ENCODE measurements at places on chromosomes 5 and 9.

- DNase-seq: peak; percentile 32
These were observed 7.0 kb downstream of the IGFBPL1 start for GRCh38 chr9:38417003-38417945.

DNA sequence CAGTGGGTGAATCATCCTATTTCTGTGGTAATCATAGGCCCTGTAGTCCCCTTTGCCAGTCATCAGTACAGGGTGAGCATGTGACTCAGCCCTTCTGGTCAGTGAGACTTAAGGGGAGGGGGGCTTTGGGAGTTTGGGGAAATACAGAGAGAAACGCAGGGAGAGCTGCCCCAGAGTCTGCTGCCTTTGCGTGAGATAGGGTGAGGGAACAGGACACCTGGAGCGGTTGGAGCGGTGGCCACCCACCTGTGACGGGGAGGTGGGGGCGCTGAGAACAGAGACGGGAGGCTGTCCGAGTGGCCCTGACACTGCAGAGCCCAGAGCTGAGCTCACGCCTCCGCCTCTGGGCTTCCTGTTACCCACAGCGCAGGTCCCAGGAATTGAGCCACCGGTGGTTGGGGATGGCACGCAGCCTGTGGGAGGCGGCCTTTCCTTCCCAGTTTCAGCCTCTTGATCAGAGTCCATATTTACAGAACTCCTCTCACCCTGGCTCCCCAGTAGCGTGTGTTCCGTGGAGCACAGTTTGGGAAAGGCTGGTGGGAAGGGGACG, 92.0 kb upstream of the ERCC6L2 start:
- DNase-seq: no peak

- DNase-seq: no peak
These were observed 4.2 kb downstream of the MARCHF3 start for GRCh38 chr5:127026166-127026565.

DNA sequence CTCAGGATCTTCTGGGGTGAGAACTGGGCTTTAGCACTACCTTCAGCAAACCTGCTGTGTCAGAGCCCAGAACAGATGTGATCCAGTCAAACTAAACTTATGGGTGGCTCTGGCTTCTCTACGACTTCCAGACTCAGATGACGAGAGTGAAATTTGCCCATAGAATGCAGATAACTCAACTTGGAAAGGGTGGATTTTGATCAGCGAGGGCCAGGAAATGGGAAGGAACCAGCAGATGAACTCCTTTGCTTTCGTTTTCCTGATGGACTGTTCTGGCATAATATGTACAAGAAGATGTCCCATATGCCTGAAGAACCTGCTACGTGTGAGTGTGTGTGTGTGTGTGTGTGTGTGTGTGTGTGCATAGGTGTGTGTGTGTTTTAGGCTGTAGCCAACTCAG, 132.0 kb upstream of the MOCS2 start:
- no peak for DNase-seq

- DNase-seq: no peak
These were observed 375.0 kb downstream of the TMEM232 start for GRCh38 chr5:110351430-110351829.

- no peak for DNase-seq
These were observed 10.4 kb downstream of the SPARC start for GRCh38 chr5:151676314-151676712.

DNA sequence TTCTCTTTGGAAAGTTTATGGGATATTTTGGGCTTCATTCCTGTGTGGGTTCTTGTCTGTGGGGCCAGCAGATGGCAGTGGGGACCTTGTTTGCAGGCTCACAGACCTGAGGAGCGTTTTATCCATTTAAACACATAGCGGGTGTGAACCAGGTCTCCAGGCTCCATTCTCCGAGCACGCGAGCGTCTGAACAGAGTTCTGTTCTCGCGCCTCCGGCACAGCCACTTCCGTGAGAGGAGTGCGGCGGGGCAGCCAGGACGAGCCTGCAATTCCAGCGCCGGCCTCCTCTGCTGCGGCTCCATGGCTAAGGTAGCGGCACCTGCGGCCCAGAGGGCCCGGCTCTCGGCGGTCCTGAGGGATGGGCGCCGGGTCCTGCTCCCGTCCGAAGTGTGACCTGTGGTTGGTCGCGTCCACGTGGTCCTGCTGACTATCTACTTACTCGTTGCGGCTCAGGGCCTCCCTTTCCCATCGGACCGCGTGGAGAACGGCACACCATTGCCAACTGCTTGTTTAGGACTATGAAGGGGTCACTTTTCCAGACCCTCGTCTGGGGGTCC, 7.3 kb downstream of the NRARP start:
- no peak for DNase-seq

DNA sequence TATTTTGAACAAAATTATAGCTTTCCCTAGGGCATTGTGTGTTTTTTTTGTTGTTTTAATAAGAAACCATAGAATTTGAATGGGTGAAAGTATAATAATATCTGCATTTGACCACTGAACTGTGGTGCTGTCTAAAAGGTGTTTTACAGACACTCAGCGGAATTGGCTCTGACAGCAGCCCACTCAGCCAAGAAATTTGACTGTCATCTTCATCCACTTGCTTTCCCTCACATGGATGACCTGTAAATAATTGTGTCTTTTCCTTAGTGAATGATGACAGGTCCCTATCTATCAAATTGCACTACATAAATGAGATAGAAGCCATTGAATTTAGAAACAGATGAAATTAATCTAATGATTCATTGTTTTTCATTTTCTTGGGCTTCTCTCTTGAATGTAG, 150.0 kb downstream of the PAM start:
- no peak for DNase-seq

DNA sequence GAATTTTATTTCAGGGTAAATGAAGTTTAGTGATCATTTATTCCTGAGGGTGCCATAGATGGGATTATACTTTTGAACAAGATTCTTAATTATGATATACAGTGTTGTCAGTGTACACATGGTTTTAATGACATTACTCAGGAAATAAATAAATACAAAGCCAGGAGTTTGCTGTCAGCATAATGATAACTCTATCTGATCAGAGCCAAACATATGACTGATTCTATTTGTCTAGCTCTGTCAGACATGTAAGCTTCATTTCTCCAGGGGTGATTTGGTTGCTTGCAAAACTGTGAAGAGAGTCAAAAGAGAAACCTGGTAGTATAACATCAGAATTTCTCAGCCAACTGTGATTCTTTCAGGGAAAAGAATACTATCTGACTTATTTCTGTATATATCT, 1425.8 kb upstream of the C9orf72 start:
- DNase-seq: no peak

- DNase-seq: no peak
These were observed 70.0 kb downstream of the LMNB1 start for GRCh38 chr5:126846744-126847455.

GRCh38 chr9:4308482-4308881, 8.6 kb upstream of the GLIS3 start:
- no peak for DNase-seq

DNA sequence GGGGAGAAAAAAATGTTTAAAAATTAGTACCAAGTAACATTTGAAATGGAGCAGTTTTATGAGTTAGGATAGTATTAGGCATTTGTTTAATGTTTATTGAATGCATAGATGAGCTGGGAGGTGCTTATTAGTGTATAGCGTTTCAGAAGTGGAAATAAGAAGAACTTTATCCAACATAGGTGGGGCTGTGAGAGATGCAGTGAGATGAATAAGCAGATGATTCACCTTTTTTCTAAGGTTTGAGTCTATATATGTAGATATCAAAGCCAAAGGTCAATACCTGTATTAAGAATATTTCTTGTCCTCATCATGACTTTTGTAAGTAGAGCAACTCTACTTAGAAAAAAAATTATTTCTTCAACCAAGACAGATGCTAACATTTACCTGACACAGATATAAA, 54.6 kb upstream of the POU4F3 start:
- no peak for DNase-seq

DNA sequence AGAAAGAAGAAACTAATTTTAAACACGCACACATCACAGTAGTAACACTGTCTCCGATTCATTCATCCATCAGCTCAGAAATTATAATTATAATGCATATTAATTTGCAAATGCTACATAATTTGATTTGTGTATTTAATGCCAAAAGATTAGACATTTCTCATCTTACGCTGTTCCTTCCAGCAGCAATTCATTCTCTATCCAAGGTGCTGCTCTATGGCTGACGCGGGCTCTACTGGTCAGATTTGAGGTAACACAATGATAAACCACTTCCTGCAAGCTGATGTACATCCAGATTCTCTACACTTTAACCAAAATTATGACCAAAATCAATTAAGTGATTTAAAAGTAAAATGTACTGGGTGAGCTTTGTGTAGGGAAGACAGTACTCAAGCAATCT, 77.9 kb upstream of the ICE1 start:
- DNase-seq: no peak

GRCh38 chr9:131799177-131799823, 59.4 kb upstream of the RAPGEF1 start:
- peak; percentile 59 for DNase-seq

DNA sequence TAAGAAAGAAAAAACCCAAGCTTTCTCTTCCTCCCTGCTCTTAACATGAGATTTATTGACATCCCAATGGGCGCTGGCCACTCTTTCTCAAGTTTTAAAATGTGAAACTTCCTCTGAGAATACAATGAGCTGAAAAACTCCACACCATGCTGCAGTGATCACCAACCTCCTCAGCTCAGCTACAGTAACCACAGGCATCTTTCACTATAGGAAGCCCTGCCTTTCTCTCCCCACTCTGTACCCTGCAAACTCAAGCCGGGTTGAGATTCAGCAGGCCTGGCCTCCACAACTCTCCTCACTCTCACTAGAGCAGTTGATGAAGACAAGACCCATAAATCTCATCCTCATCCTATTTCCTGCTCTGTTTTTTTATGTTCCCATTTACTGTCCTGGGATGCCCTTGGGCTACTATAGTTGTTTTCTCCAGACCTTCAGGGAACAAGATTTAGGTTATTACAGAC, 48.3 kb downstream of the SH3TC2 start:
- DNase-seq: no peak

- DNase-seq: peak; percentile 59
These were observed 41.1 kb upstream of the NEK6 start for GRCh38 chr9:124216474-124217176.
